ENCODE measurements at places on chromosomes 1 and 21. TPM values are rescaled to one million over a fixed set of nuclear protein-coding genes. Genes with fewer than 3 reads are reported as not detected.
A peak's percentile ranks its signal among the peaks of the same experiment; 100 is the strongest.

DNA sequence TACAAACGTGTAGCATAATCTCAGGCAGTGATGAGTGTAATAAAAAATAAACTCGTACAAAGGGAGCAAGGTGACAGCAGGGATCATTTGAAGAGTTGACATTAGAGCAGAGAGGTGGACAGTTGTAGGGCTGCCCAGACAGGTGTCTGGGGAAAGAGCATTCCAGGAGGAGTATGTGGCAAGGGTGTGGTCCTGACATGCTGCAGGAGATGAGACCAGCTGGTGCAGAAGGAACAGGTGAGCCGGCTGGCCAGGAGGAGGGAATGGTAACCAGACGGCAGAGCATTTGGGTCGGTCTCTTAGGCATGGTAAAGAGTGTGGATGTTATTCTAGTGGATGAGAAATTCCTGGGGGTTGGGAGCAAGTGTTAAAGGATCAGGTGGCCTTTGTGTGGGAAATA is 306.3 kb downstream of the LMX1A start:
- H3K27ac ChIP-seq: no peak overlapping the region
- no peaks in the 10 kb centered on the region for H3K27me3 ChIP-seq
- no peaks in the 10 kb centered on the region for H3K36me3 ChIP-seq
- peaks cover 7% of the 10 kb centered on the region for H3K4me1 ChIP-seq
- no peak overlapping the region for H3K4me3 ChIP-seq

- no peaks in the 10 kb centered on the region for H3K4me1 ChIP-seq
- H3K36me3 ChIP-seq: no peaks in the 10 kb centered on the region
- no peak overlapping the region for H3K4me3 ChIP-seq
- no peak overlapping the region for H3K27ac ChIP-seq
These were observed 721.1 kb upstream of the TMPRSS15 start for GRCh38 chr21:19124691-19125090.

DNA sequence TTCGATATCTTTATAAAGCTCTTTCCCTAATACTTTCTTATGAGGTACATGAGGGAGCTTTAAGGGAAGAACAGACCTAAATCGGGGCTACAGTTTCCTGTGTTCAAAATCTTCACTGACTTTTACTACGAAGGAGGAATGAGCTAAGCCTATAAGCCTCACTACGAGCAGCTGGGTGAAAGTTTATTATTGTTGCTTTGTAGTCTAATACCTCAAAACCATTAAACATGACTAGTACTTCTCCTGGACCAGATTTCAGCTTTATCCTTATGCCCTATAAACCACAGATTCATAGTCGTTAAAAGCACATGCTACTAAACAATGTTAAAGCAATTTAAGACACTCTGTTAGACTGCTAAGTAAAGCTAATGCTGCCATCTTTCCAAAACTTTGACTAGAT is 30.2 kb downstream of the NDC1 start:
- no peak overlapping the region for H3K4me3 ChIP-seq
- peaks cover 44% of the 10 kb centered on the region for H3K4me1 ChIP-seq
- peak overlapping the region; percentile 70 for H3K27ac ChIP-seq
- H3K36me3 ChIP-seq: peaks cover 13% of the 10 kb centered on the region

DNA sequence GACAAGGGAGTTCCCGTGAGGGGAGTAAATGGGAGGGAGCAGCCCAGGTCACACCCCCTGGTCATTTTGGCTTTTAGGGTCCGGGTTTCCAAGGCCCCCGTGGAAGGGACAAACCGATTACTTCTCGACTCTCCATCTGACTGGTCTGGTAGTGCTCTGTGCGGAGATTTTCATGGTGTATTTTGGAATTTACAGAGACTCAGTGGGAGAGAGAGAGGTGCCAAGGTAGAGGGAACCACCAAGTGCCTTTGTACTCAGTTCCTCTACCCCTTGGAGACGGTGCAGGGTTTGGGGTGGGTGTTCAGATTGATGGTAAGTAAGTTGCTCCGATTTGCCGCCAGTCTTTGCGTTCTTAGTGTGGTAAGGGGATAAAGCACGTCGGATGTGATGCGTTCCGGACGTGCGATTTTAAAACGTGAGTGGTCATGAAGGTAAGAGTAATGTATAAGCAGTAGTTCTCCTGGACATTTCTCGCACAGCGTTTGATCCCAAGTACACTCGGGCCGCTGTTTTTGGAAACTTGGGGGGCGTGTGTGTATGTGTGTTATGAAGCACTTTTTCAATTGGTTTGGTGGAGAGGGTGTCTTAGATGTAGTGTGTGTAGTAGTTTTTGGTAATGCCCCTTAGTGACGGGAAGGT is 682 bp downstream of the SUCO start:
- peak overlapping the region; percentile 82 for H3K4me3 ChIP-seq
- peaks cover 4% of the 10 kb centered on the region for H3K36me3 ChIP-seq
- H3K27me3 ChIP-seq: no peaks in the 10 kb centered on the region
- peak overlapping the region; percentile 74 for H3K27ac ChIP-seq
- peak; percentile 42 for DNase-seq

DNA sequence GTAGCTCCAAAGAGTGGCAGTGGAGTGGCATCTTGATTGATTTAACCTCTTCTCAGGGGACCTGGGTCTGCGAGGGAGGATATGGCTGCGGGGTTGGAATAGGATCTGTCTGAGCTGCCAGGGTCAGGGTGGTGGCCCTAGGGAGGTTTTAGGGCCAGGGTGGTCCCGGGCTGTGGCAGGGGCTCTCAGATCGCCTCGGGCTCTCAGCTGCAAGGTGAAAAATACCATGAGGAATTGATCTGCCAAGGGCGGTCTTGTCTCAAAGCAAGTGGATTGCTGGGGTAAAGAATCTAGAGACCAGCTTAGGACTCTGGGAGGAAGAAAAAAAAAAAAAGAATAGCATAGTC is 3.7 kb downstream of the SIM2 start:
- H3K4me3 ChIP-seq: peak overlapping the region; percentile 87
- no peak for DNase-seq
- 0 out of 2 replicates have a peak, but pooled peaks cover 13% of the 10 kb centered on the region for H3K4me1 ChIP-seq
- no peaks in the 10 kb centered on the region for H3K27me3 ChIP-seq

- H3K36me3 ChIP-seq: no peaks in the 10 kb centered on the region
- H3K4me3 ChIP-seq: no peak overlapping the region
- DNase-seq: no peak
These were observed 193.9 kb downstream of the FMN2 start for GRCh38 chr1:240285540-240285939.

DNA sequence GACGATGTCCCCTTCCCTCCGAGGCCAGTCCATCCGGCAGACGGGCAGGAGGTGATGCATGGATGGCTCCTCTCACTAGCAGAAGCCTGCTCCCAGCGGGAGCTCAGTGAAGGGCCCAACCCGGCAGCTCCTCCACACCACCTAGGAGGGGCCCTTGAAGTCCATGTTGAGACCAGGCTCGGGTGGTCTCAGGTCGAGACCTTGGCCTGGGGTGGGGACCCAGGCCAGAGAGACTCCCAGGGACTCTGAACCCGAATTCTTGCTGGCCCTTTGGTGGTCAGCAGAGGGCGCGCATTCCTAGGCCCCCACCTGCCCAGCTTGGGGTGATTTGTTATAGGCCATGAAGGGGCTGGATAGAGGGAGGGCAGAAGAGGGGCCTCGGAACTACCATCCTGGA is 642 bp upstream of the NT5C1A start:
- H3K4me3 ChIP-seq: no peak overlapping the region
- H3K36me3 ChIP-seq: no peaks in the 10 kb centered on the region
- no peak overlapping the region for H3K27ac ChIP-seq
- H3K4me1 ChIP-seq: peaks cover 13% of the 10 kb centered on the region
- DNase-seq: no peak
- peaks cover 27% of the 10 kb centered on the region for H3K27me3 ChIP-seq

- no peak overlapping the region for H3K4me3 ChIP-seq
- H3K27me3 ChIP-seq: no peaks in the 10 kb centered on the region
- H3K36me3 ChIP-seq: 0 out of 2 replicates have a peak, but pooled peaks cover 7% of the 10 kb centered on the region
- no peak overlapping the region for H3K27ac ChIP-seq
These were observed 27.9 kb downstream of the PGM1 start for GRCh38 chr1:63621075-63621474.

DNA sequence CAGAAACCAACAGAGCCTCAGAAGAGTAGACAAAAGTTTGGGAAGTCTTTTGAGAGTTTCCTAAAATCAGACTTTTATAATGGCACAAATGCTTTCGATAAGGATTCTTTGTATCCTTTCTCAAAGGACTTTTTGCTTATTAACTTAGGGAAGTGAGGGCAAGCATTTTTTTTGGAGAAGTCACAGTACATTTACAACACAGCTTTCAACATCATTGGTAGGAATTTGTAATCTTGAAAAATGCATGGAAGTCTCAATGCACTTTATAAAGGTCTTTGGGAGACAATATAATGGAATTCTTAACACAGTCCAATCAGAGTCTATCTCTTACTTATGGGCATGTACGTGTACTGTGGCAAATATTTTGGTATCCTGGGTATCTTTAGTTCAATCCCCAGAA is 325.8 kb upstream of the NR5A2 start:
- no peaks in the 10 kb centered on the region for H3K36me3 ChIP-seq
- H3K4me3 ChIP-seq: no peak overlapping the region
- H3K4me1 ChIP-seq: no peaks in the 10 kb centered on the region

DNA sequence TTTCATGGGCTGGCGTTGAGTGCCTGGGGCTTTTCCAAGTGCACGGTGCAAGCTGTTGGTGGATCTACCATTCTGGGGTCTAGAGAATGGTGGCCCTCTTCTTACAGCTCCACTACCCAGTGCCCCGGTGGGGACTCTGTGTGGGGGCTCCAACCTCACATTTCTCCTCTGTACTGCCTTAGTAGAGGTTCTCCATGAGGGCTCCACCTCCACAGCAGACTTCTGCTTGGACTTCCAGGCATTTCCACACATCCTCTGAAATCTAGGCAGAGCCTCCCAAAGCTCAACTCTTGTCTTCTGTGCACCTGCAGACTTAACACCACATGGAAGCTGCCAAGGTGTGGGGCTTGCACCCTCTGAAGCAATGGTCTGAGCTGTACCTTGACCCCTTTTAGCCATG is 82.1 kb downstream of the CCDC18 start:
- no peaks in the 10 kb centered on the region for H3K27me3 ChIP-seq
- no peak overlapping the region for H3K4me3 ChIP-seq
- H3K4me1 ChIP-seq: peaks cover 7% of the 10 kb centered on the region
- DNase-seq: no peak

The ZSWIM5 gene
- 0.55 TPM for total RNA-seq

The OPTC gene
- not detected for total RNA-seq

The KCNJ15 gene
- total RNA-seq: not detected

The SHE gene
- total RNA-seq: not detected

Measured in PC-9 (cell line).